ENCODE measurements at places on chromosomes 3 and 15.

- DNase-seq: peak; percentile 33
Observed at GRCh38 chr3:72818092-72818773, 30.0 kb downstream of the SHQ1 start.

DNA sequence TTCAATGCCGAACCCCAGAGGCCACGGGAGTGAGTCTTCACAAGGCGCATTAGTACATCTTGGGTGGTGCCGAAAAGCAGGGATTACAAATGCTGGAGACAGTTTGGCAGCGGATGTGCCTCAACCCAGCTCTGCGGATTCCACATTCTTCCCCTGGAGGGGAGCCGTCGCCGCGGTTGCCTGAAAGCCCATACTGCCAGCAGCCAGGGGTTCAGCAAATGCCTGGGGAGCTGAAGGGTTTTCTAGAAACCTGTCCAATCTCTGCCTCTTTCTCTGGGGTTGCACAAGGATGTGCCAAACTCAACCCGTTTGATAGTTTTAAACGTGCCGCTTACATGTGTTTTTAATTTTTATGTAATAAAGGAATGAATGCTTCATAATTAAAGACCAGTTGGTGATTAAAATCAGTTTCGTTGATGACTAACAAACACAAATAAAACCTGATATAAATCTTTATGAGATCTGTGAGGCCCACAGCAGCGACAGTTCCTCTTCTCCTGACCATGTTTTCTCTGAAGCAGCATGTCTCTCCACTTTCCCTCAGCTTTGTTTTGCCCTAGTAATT, 74.6 kb upstream of the LEKR1 start:
- peak; percentile 76 for DNase-seq

DNA sequence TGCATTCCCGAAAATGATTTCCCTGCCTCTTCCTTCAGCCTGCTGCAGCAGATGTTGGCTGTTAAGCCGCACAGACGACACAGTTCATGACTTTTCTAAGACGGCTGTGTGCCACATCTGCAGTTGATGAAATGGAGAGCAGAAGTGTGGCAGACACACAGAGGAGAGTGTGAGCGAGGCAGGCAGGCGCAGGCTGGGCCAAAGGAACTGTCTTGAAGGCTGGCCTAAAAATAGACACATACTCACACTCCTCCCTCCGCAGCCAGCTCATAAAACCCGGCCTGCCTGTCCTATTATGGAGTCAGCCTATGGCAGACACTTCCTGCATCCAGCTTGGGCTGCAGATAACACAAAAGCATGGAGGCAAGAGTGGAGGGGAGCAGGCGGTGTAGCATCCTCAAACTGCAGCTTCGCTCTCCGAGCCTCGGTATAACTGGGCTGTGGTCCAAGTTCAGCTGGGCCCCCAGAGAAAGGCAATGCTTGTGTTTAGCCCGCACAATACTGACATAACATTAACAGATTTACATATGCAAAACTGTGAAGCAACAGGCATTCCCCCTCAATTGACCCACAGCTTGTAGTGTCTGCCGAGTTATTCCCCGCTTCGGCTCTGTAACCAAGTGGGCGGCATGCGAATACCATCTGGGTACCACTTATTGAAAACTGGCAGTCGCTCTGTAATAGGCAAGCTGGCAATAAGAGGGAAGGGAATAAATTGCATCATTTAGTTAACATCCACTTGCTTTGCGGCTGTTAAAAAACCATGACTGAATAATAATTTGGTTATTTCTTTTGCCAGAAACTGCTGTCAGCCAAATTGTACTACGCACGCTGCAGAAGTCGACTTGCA, 40.8 kb downstream of the FOXP1 start:
- DNase-seq: peak; percentile 82

- peak; percentile 3 for DNase-seq
Observed at GRCh38 chr3:57464801-57465200, 79.3 kb downstream of the DNAH12 start.

DNA sequence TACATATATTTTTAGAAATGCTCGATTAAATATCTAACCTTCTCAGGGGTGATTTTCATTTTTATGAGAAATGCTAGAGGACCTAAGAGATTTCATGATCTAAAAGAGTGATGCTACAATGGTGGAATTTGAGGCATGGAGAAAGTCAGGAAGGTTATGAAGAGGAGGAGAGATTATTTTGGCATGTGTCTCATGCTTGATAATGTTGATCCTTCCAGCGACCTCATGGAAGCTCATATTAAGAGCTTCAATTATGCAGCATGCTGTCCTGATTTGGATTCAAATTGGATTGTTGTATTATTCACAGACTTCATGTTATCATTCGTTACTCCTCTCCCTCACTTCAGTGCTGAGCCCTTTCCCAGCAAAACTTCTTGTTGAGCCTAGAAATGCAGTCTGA, 112.5 kb downstream of the RAP2B start:
- no peak for DNase-seq

DNA sequence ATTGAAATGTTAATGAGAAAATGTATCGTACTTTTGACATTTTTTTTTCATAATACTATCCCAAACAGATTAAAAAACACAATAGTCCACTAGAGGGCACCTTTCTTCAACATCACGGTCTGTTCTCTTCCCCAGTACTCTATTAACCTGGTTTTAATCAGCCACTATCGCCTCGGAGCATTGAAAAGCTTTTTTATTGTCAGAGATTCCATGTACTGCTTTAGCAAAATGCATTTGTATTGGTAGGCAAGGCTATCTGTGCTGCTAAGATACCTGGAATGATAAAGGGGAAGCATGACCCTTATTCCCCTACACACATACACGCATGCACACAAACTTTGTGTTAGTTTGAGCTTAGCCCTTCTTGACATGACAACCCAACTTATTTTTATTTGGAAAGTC, 160.1 kb upstream of the IL12A start:
- DNase-seq: peak; percentile 69

- no peak for DNase-seq
Observed at GRCh38 chr3:185926445-185926844, 11.4 kb downstream of the TRA2B start.

GRCh38 chr3:152519376-152519775, 250.6 kb downstream of the MBNL1 start:
- DNase-seq: no peak

DNA sequence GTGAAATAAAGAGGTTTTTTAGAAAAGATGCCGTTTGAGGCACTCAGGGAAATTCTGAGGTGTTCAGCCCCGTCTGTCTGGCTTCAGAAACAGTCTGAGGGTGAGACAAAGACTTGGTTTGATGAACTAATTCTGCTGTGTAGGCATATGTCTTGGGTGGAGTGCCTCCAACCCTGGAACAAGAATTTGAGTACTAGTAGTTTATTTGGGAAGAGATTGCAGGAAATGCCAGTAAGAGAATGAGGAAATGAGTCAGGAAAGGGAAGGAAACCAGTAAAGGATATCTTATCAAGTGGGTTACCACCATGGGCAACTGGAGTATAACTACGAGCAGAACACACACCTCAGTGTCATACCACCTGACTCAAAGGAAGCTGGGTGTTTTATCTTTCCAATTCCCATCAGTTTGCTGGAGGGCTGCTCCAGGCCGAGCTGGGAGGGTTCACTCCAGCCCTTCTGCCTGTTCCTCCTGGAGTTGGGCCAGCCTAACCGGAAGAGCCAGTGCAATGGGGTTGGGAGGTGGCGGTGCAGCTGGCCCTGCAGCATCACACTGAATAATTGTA, 75.3 kb downstream of the TGFBR2 start:
- peak; percentile 23 for DNase-seq

GRCh38 chr3:194134757-194135515, 1.0 kb upstream of the HES1 start:
- peak; percentile 96 for DNase-seq

GRCh38 chr15:93942269-93942694, 289.1 kb upstream of the MCTP2 start:
- no peak for DNase-seq

DNA sequence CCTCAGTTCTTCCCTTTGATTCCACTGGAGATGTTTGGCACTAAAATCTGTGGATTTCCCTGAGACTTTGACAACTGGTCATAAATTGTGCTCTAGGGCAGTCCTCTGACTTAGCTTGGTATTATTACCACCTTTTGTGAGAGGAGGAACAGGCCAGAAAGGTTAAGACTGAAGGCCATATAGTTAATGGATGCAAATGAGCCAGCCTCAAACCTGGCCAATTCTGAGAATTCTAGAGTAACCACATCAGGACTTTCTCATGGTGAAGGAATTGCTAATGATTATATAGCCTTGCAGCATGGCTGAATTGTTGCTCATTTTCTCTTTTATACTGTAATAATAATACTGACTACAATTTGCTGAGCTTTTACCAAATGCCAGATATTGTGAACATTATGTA, 162.5 kb downstream of the CADPS start:
- no peak for DNase-seq

GRCh38 chr3:156795890-156796481, 30.2 kb upstream of the LEKR1 start:
- peak; percentile 37 for DNase-seq

- DNase-seq: no peak
Observed at GRCh38 chr3:197564097-197564843, 8.5 kb upstream of the BDH1 start.

DNA sequence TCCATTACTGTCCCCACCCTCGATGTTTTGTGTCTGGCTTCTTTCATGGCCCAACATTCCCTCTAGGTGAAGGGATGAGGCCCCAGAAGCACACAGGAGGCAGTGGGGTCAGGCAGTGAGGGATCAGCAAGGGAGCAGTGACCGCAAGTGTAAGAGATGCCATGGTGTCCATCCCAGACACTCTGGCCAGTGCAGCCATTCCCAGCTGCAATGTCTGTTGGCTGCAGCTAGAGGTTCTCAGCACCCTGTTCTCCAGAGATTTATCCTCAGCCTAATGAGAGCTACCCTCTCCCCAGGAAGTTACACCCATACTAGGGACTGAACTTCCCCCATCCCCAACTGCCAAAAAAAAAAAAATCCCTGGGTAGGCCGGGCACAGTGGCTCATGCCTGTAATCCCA, 40.2 kb downstream of the TRANK1 start:
- DNase-seq: peak; percentile 43

DNA sequence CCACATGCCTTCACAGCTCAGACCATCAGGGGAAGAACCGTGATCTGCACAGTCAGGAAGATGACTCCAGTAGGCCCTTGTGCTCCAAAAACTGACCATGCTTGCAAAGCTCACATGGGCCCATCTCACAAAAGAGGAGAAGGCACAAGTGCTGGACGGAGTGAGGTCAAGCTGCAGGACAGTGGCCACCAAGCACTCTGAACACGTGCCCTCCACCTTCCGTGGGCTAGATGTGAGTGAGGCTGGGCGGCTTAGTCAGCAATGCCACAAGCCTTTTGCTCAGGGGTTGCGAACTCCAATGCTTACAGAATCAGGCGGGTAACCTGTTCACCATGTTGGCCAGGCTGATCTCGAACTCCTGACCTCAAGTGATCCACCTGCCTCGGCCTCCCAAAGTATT, 70.9 kb downstream of the SCN5A start:
- DNase-seq: no peak

Measured in amniotic epithelial cell (primary cell).